Vagina (tissue), 2 donors: ENCODE measurements at places on chromosomes 3 and 15. TPM values are rescaled to one million over a fixed set of nuclear protein-coding genes. Genes with fewer than 3 reads are reported as not detected.

GRCh38 chr3:189188466-189188865 is 16.7 kb downstream of the TPRG1 start:
- H3K27ac ChIP-seq = no peak overlapping the region
- no peaks in the 10 kb centered on the region for H3K27me3 ChIP-seq
- DNase-seq = no peak
- H3K4me3 ChIP-seq = no peak overlapping the region

DNA sequence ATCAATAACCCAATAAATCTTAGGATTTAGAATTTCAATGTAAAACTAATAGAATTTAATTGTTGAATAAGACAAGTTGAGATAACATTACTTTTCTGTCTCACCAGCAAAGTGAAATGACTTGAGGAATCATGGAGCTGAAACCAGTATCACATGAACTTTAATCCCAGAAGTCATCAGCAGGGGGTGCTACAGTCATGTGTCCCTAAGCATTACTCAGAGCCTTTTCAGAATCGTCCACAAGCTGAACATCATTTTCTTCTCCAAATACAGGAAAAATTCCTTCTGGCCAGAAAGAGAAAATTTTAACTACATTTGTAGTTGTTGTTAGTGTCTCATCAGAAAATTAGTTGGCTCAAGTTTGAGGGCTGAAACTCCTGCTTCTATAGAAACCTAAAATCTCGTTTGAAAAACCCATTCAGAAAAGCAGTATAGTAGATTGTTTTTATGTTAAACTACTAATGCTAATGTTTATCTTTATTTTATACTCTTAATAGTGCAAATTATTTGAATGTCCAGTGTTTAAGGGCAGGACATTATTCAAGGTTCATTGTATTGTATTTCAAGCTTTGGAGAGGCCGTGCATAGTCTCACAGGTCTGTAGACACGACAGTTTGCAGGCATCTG is 384.1 kb downstream of the PLOD2 start:
- H3K4me3 ChIP-seq = no peak overlapping the region
- DNase-seq = no peak
- H3K27me3 ChIP-seq = no peaks in the 10 kb centered on the region

GRCh38 chr3:152865668-152866245 is 30.8 kb downstream of the P2RY1 start:
- no peak for DNase-seq
- no peaks in the 10 kb centered on the region for H3K27me3 ChIP-seq
- no peak overlapping the region for H3K4me3 ChIP-seq
- H3K36me3 ChIP-seq = no peaks in the 10 kb centered on the region
- H3K27ac ChIP-seq = no peak overlapping the region
- no peaks in the 10 kb centered on the region for H3K4me1 ChIP-seq

DNA sequence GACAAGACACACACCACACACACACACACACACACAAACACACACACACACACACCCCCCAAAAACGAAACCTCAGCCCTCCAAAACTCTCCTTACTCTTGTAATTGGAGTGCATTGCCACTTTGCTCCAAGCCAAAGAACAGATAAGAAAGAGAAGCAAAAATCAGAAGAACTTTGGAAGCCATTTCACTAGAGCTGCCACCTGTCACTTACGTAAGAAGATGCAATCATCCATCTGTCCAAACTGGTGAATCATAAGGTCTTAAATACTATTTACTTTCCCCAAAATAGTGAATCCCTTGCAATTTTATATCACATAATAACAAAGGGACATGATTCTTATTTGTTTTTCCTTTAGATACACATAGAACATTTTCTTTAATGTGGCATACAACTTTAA is 285.4 kb downstream of the ZBTB20 start:
- H3K27me3 ChIP-seq = no peaks in the 10 kb centered on the region
- H3K27ac ChIP-seq = no peak overlapping the region
- H3K4me3 ChIP-seq = no peak overlapping the region

- H3K27ac ChIP-seq = no peak overlapping the region
- no peaks in the 10 kb centered on the region for H3K36me3 ChIP-seq
- H3K27me3 ChIP-seq = no peaks in the 10 kb centered on the region
- no peak overlapping the region for H3K4me3 ChIP-seq
Observed at GRCh38 chr3:150739877-150740645, 22.9 kb downstream of the SIAH2 start.

DNA sequence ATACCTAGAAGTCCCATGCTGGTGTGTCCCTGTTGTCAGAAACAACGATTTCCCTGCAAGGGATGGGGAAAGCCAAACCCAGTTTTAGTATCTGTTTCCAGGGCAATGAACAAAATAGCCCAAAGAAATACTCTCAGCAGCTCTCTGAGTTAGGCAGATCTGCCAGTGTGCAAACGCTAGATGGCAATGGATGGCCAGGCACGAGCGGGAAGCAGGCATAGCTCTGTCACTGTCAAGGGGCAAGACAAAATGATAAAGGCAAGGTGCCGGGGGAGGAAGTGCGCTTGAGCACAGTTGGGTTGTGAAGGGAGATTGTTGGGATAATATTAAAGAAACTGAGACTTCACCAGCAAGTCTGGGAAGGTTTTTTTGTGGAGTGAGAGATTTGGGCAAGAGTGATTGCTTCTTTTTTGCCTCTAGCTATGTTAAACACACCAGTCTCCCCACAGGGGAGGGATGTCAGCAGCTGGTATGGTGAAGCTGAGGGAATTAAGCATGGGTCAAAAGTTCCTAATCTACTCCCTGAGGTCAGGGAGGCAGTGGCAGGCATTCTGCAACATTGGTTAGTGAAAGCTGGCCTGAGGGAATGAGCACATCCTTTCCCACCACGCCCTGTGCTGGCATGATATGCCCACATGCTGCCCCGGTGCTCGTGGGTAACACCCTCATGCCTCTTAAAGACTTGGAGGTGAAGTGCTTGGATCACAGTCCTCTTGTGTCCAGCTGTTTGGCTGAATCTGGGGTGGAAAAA is 117.5 kb downstream of the PDCD6IP start:
- no peak overlapping the region for H3K27ac ChIP-seq
- H3K36me3 ChIP-seq = no peaks in the 10 kb centered on the region
- H3K27me3 ChIP-seq = no peaks in the 10 kb centered on the region
- no peaks in the 10 kb centered on the region for H3K4me1 ChIP-seq
- DNase-seq = no peak
- no peak overlapping the region for H3K4me3 ChIP-seq

GRCh38 chr15:59224474-59224873 is 17.8 kb downstream of the LDHAL6B start:
- no peaks in the 10 kb centered on the region for H3K36me3 ChIP-seq
- H3K27ac ChIP-seq = peak overlapping the region; percentile 59
- H3K4me3 ChIP-seq = no peak overlapping the region

The CAPN3 gene
- total RNA-seq = 18.4 TPM

The ZNF660 gene
- total RNA-seq = 0.98 TPM

The SAMD7 gene
- total RNA-seq = not detected

DNA sequence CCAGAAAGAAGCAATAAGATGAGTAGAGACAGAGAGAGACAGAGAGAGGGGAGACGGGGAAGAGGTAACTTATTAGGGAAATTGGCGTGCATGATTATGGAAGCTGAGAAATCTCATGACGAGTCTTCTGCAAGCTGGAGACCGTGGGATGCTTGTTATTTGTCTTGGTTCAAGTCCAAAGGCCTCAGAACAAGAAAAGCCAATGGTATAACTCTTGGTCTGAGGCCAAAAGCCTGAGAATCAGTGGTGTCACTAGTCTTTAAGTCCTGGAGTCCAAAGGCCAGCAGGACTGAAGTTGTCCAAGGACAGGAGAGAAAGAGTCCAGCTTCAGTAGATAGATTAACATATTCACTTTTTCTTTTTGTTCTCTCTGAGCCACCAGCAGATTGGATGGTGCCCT is 613.6 kb downstream of the CADM2 start:
- no peak overlapping the region for H3K4me3 ChIP-seq
- no peaks in the 10 kb centered on the region for H3K36me3 ChIP-seq
- DNase-seq = no peak
- H3K27me3 ChIP-seq = no peaks in the 10 kb centered on the region

GRCh38 chr3:30075514-30075913 is 530.9 kb upstream of the TGFBR2 start:
- no peak overlapping the region for H3K4me3 ChIP-seq
- no peaks in the 10 kb centered on the region for H3K36me3 ChIP-seq
- no peaks in the 10 kb centered on the region for H3K4me1 ChIP-seq
- DNase-seq = no peak
- H3K27ac ChIP-seq = no peak overlapping the region

- no peaks in the 10 kb centered on the region for H3K36me3 ChIP-seq
- H3K4me1 ChIP-seq = peaks cover 25% of the 10 kb centered on the region
- no peak overlapping the region for H3K27ac ChIP-seq
- H3K4me3 ChIP-seq = no peak overlapping the region
- no peak for DNase-seq
Observed at GRCh38 chr3:188860147-188860546, 311.6 kb upstream of the TPRG1 start.

The TEX55 gene
- total RNA-seq = not detected

DNA sequence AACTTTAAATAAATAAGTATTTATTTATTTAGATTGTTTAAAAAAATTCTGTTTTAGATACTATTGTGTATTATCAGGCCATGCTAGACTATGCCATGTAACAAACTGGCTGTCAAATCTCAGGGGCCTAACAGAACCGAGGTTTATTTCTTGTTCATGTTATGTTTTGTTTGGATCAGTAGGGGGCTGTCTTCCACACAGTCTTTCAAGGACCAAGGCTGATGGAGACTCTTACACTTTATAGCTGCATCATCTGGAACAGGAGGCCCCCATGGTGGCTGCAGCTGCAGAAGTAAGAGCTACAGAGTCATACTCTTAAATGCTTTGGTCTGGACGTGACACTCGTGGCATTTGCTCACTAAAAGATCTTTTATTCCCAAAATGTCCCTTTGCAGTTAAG is 33.0 kb upstream of the ARL14 start:
- H3K4me1 ChIP-seq = peaks cover 5% of the 10 kb centered on the region
- H3K27ac ChIP-seq = no peak overlapping the region
- no peaks in the 10 kb centered on the region for H3K36me3 ChIP-seq
- DNase-seq = no peak
- H3K4me3 ChIP-seq = no peak overlapping the region
- no peaks in the 10 kb centered on the region for H3K27me3 ChIP-seq

- DNase-seq = no peak
- H3K36me3 ChIP-seq = no peaks in the 10 kb centered on the region
- H3K27ac ChIP-seq = no peak overlapping the region
- H3K27me3 ChIP-seq = no peaks in the 10 kb centered on the region
Observed at GRCh38 chr15:48616216-48616615, 29.3 kb downstream of the FBN1 start.

DNA sequence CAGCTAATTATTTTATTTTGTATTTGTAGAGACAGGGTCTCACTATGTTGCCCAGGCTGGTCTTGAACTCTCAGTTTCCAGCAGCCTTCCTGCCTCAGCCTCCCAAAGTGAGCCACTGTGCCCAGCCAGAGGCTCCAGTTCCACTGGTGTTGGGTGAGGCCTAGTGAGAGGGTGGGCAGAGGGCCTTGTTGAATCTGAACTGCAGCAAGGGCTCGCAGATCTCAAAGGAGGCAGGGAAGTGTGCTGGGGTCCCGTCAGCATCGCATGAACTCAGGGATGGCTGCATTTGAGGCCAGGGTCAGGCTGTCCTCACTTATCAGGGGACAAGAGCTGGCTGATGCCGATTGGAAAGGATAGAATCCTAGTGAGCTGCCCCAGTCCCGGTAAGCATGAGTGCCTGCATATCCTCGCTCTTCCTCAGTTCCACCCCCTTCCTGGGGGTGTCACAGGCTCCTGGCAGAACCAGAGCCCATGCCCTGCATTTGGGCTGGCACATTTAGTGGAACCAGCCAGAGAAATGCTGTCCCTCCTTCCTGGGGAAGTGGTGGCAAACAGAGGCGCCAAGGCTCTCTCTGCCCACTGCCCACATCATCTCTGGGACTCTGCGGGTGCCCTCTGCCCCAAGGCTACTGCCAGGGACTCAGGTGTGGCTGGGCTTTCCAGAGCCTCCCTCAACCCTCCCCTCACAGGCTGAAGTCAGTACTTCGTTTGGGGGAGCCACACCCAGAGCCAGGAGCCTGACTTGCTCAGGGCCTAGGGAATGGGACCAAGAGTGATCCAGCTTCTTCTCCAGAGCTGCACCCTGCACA is 24.1 kb downstream of the ALS2CL start:
- no peaks in the 10 kb centered on the region for H3K27me3 ChIP-seq
- DNase-seq = no peak
- no peak overlapping the region for H3K4me3 ChIP-seq
- H3K27ac ChIP-seq = no peak overlapping the region
- H3K36me3 ChIP-seq = peaks cover 7% of the 10 kb centered on the region

The ERC2 gene
- 1.2 TPM for total RNA-seq

DNA sequence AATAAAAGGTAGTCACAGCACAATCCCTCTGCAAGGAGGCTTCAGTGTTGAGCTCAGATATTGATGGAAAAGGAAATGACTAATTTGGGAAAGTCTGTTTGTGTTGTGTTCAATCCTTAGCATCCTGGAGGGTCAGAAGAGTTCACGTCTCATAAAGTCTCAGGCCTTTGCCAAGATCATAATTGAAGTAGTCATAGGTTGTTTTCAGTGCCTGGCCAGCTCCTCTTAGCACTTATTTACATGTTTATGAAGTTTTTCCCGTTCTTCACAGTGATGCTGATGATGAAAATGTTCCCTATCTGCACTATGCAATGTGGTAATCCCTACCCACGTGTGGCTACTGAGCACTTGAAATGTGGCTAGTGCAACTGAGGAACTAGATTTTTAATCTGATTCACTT is 61.6 kb upstream of the TGFBR2 start:
- H3K4me1 ChIP-seq = peaks cover 6% of the 10 kb centered on the region
- DNase-seq = no peak
- no peaks in the 10 kb centered on the region for H3K27me3 ChIP-seq
- no peaks in the 10 kb centered on the region for H3K36me3 ChIP-seq

The CCDC191 gene
- total RNA-seq = 8.6 TPM

GRCh38 chr3:12966847-12967605 is 106.2 kb downstream of the IQSEC1 start:
- peaks cover 68% of the 10 kb centered on the region for H3K4me1 ChIP-seq
- no peaks in the 10 kb centered on the region for H3K36me3 ChIP-seq
- no peaks in the 10 kb centered on the region for H3K27me3 ChIP-seq
- H3K4me3 ChIP-seq = peak overlapping the region; percentile 78
- no peak for DNase-seq

- H3K4me1 ChIP-seq = no peaks in the 10 kb centered on the region
- DNase-seq = no peak
- no peaks in the 10 kb centered on the region for H3K36me3 ChIP-seq
- no peaks in the 10 kb centered on the region for H3K27me3 ChIP-seq
- no peak overlapping the region for H3K27ac ChIP-seq
Observed at GRCh38 chr3:12049675-12050074, 45.5 kb downstream of the SYN2 start.

- no peak overlapping the region for H3K4me3 ChIP-seq
- H3K27me3 ChIP-seq = no peaks in the 10 kb centered on the region
Observed at GRCh38 chr15:40053831-40054604, 15.0 kb upstream of the SRP14 start.

The NUP210 gene
- 10.1 TPM for total RNA-seq

DNA sequence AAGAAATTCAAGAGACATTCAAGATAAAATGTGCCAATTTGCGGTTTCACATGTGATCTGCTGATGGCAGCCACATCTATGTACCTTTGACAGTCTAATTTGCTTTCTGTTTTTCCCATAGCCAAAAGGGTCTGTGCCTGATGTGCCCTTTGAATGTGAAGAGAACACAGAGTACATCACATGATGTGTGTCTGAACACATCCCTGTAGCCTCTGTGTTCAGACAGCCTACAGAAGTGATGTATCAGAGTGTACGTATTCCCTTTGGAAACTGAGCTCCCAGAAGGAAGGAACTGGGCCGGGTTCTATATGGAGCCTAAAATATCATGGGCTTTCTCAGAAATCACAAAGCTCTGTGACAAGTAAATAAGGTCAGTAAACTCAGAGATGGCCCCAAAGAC is 52.4 kb downstream of the BOC start:
- H3K27me3 ChIP-seq = no peaks in the 10 kb centered on the region
- no peak overlapping the region for H3K4me3 ChIP-seq
- no peak overlapping the region for H3K27ac ChIP-seq
- no peak for DNase-seq
- peaks cover 33% of the 10 kb centered on the region for H3K4me1 ChIP-seq
